DMS153 (cell line): ENCODE measurements at places on chromosomes 12 and 14.

DNA sequence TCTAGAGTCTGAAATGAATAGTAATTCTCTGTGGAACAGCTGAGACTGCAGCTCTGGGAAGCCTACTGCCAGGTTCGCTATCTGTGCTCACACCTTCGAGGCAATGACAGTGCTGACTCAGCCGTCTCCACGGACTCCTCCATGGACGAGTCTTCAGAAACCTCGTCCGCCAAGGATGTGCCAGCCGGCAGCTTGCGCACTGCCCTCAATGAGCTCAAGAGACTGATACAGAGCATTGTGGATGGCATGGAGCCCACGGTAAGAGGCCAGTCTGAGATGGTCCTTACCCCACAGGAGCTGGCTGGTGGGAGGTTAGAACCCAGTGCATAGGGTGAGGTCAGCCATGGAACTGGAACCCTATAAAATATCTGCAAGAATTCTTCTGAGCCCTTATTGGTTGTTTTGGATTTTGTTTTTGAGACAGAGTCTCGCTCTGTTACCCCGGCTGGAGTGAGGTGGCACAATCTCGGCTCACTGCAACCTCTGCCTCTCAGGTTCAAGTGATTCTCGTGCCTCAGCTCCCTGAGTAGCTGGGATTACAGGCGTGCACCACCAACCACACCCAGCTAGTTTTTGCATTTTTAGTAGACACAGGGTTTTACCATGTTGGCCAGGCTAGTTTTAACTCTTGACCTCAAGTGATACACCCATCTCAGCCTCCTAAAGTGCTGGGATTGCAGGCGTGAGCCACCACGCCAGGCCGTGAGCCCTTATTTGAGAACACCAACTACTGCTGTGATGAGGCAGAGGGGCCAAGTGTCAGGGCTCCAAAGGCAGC, 43.9 kb downstream of the RAB35 start:
- no peak for DNase-seq

GRCh38 chr12:114220311-114220710, 185.6 kb downstream of the TBX5 start:
- no peak for DNase-seq

DNA sequence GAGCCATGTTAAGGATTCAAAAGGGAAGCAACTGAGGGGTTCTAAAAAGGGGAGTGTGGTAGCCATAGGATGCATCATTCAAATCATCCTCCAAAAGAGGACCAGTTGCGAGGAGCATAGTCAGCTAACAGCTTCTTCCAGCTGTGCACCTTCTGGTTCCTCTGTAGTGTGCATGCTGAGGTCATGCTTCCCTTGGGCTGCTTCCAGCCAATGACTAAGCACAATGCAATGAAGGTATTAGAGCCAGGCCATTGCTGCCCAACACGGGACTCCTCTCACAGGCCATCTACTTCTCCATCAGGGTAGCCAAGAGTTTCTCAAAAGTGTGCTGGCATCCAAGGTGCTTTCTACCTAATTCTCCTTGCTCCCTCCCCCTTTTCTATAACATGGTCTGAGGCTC, 69.2 kb upstream of the ARID2 start:
- DNase-seq = no peak

GRCh38 chr14:22497144-22497423, 91.9 kb downstream of the DAD1 start:
- no peak for DNase-seq
